ENCODE measurements at places on chromosomes 13 and 19.

DNA sequence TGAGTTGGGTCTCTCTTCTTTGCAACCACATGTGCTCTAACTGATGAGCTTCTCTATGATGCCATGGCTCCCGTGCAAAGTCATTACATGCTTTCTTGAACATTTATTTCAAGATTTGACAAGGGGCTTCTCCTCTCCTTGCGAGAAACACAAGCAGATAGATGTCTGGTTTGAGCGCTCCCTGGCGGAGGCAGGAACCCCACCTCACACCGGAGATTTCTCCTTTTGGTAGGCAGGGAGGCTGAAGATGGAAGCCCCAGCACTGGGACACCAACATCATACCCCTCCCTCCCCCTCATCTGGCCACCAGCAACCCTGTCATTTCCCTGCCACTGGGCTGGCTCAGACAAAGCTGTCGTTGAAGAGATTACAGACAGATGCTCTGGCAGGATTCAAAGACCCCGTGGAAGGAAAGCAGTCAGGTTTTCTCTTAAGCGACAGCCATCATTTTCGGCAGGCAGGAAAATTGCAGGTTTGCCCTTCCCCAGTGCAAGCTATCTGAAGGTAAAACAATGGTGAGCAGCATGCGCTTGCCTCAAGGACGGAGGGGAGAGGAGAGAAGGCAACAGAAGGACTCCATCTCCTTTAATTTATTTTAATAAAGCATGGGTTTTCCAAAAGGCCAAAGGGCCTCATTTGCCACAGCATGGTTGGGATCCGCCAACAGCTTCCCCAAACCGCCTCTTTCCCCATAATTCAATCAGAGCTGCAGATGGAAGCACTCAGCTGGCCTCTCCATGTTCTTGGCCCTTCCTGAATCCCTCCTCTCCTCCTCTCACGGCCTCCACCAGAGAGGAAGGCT, 344.1 kb upstream of the TSHZ3 start:
- no peak for DNase-seq

- no peak for DNase-seq
Measured at GRCh38 chr19:4906963-4907362, 2.3 kb upstream of the UHRF1 start.

DNA sequence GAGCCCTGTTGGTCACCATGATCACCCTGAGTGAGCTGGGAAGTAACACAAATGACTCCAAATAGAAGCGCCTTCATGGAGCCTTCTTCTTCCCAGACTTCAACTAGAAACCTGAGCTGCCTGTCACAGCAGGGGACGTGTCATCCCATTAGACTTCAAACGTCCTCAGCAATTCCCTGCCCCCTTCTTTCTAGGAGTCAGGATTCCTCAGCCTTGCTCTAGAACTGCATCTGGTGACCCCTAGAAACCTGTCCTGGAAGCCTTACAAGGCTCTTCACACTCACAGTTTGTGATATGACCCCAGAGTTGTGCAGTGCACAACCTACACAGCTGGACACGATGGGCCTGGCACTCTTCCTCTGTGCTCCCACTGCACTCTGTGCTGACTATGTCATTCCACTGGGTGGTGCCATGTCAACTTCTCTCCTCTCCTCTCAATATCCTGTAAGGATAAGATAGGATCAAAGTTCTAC, 23.6 kb upstream of the TTYH1 start:
- no peak for DNase-seq

GRCh38 chr13:30743319-30744055, 8.1 kb downstream of the ALOX5AP start:
- DNase-seq: no peak

GRCh38 chr19:17079710-17080439, 4.3 kb downstream of the MYO9B start:
- DNase-seq: no peak

- DNase-seq: peak; percentile 74
Measured at GRCh38 chr19:11560404-11561051, 1.5 kb upstream of the ELOF1 start.

- no peak for DNase-seq
Measured at GRCh38 chr19:14566712-14567077, 5.2 kb downstream of the NDUFB7 start.

GRCh38 chr19:1283207-1283916, 2.3 kb upstream of the EFNA2 start:
- no peak for DNase-seq

GRCh38 chr19:34399886-34400285, 4.3 kb upstream of the PDCD2L start:
- no peak for DNase-seq

DNA sequence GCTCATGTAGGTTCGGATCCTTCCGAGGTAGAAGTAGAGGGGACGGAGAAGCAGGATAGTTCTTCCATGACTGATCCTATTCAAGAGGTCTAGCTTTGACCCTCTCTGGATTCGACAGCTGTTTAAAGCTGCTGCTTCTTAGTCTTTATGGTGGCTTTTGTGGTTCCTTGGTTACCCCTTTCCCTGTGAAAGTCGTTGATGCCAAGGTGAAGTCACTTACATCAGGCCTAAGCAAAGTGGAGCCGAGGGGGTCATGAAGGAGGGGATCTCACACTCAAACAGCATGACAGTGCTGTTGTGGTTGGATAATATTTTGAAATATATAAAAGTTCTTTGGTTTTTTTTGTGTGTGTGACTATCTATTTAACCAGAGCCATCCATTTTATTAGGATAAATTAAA, 8.1 kb downstream of the CCDC70 start:
- DNase-seq: no peak

GRCh38 chr13:72617186-72617585, 110.2 kb downstream of the MZT1 start:
- DNase-seq: no peak

DNA sequence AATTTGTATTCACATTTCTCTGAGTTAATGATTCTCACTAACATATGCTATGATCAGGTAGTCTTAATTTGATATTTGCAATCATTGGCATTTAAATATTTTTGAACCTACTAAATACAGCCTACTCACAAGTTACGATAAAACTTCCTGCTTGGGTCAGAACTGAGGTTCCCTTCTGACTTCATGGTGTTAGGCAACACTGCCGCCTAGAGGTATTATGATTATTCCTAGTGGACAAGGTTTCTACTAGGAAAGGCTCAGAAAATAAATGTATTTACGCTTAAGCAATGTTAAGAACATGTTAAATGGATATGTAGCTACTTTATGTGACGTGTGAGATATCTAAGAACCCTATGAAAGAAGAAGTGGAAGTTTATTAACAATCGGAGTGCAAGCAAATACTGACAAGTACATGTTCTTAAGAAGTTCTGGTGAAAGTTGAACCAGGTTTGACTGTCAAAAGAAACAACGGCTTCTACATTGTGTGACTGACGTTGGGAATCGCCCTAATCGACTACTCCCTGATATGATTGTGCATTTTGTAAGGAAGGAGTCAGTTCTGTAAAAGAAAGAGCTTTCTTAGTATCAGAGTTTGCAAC, 1395.8 kb downstream of the SLITRK5 start:
- peak; percentile 72 for DNase-seq

GRCh38 chr13:77876176-77876575, 42.5 kb downstream of the EDNRB start:
- no peak for DNase-seq

GRCh38 chr19:45591004-45591637, 6.5 kb upstream of the OPA3 start:
- no peak for DNase-seq

GRCh38 chr19:46654621-46655152, 6.3 kb downstream of the DACT3 start:
- DNase-seq: no peak

DNA sequence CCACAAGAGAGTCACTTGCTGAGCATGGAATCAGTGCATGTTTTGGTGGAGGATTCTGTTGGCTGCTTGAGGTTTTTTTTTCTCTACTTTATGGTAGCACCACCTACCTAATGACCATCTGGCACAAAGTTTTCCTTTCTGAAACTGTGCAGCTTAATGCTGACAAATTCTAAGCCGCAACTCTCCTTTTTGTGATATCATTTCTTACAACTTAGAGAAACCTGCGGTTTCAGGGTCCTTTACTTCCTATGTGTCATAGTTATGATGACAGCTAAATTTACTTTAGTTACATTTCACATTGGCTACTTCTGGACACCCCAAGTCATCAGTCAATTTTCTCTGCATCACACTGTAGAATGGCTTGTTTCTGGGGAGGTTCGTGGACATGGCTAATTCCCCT, 115.4 kb upstream of the TMTC4 start:
- no peak for DNase-seq

GRCh38 chr13:101751488-101751887, 299.0 kb downstream of the ITGBL1 start:
- DNase-seq: peak; percentile 59

GRCh38 chr19:16293118-16294091, 31.2 kb upstream of the KLF2 start:
- no peak for DNase-seq

GRCh38 chr19:3645726-3646125, 19.1 kb upstream of the CACTIN start:
- no peak for DNase-seq

DNA sequence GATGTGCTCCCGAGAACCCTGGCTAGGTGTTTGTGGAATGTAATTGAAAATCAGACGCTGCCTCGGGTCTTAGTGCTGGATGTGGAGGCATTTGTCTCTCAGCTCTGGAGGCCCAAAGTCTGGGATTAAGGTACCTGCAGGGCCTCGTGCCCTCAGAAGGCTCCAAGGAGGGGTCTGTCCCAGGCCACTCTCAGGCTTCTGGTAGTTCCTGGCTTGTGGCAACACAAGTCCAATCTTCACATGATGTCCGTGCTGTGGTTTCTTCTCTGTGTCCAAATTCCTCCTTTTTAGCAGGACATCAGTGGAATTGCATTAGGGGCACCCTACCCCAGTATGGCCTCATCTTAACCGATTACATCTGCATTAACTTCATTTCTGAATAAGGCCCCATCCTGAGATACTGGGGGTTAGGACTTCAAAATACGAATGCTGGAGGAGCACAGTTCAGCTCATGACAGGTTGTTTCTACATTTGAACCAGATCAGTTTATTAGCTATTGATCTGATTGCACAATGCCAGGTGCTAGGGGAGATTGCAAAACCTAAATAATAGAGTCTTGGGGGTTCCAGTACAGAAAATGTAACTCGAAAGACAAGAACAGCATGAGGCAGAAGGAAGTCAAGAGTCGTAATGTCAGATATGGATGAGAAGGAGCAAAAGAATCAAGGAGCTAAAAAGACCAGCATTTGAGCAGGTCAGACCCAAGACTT, 3.9 kb downstream of the ARHGEF7 start:
- no peak for DNase-seq

GRCh38 chr19:45784096-45784495, 1.8 kb upstream of the DMPK start:
- DNase-seq: no peak

DNA sequence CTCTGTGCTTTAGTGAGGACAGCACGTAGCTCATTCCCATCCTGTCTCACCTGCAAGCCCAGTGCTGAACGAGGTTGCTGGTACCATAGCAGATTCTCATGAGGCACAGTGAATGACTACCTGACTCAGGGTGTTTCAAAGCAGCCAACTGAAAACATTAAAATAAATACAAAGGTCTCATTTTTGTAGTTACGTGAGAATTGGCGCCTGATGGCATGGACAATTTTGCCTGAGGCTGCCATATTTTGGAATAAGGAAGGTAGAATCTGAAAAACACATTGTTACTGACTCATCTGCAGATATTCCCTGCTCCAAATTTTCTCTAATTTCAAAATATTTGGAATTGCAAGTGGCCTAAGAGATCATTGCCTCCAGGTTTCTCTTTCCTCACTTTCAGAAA, 429.7 kb downstream of the FGF14 start:
- DNase-seq: no peak

DNA sequence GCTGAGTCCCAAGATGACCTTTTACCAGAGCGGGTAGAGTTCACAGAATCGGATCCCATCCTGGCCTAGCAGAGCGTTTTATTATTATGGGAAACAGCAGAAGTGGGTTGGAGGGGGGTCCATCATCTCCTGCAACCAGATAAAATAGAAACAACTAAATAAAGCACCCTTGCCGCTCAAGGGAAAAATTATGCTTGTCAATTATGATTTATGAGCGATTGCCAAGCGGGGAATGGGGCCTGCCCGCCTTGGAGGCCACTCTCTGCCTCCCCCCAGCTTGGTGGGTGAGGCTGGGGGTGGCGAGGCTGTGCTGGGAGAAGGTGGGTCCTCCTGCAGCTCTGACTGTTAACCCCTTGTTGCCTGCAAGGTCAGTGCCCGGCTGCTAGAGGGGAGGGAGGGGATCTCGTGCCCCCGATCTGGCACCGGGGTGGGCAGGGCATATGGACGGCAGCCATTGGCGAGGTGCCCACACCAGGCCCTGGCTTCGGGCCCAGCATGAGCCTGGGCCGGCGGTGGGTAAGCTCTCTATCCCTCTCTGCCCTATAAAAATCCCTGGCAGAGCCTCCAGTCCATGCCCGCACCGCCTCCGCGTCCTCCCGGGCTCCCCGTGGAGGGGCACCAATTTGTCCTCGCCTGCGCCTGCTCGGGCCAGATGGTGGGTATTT, 129.1 kb downstream of the URI1 start:
- DNase-seq: no peak

- DNase-seq: no peak
Measured at GRCh38 chr19:29271341-29271740, 58.4 kb upstream of the UQCRFS1 start.

DNA sequence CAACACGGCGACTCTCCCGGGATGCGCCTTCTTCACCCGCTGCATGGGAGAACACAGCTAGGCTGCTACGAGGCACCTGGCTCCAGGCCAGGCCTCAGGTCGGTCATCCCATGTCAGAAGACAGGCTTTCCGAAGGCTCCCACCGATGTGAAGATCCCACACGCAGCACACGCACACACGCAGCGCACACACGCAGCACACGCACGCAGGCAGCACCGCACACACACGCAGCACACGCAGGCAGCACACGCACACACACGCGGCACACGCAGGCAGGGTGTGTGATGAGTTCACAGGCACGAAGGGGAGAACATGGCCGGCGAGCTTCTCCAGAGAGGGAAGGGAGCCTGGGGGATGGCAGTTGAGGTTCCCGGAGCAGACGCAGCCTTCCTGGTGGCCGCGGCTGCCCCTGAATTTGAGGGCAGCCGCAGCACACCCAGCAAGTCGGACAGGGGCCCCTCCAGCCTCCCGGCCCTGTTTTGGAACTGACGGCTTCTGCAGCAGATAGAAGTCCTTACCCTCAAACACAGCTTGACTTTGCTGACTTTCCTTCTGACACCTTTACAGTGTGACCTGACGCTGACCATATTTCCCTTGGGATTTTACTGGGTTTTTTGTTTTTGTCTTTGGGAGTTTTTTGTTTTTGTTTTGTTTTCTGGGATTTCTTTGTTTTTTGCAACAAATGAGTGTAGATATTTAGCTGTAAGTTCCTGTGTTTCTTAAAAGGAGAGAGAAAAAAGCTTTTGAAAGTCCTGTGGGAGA, 55.9 kb downstream of the RASA3 start:
- DNase-seq: no peak

GRCh38 chr13:77580748-77581147, 45.2 kb downstream of the SCEL start:
- DNase-seq: no peak

DNA sequence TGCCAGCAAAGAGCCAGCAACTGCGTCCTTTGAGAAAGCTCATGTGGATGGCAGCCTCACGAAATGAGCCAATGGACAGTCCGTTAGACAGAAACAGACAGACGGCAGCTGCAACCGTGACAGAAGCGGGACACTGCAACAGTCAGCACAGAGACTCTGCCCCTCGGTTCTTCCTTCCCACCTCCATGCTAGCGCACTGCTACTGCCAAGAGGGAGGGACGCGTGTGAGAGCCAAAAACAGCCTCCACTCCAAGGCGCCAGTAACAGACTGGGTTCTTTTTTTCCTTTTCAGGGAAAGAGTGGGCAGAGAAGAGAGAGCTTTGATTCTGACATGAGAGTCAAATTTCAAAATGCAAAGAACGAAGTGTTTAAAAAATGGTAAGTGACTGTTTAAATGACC, 77.5 kb downstream of the SERP2 start:
- DNase-seq: no peak

GRCh38 chr19:40601134-40601974, at the start of gene LTBP4:
LTBP4 (plus strand) TSS chr19:40601369; CDS start chr19:40601388, 19 bp downstream.
- no peak for DNase-seq
